Stimulated activated naive CD4-positive, alpha-beta T cell treated with Interleukin-2 at 50 U/mL for 16 hours (primary cell): ENCODE measurements at places on chromosomes 6 and 20.

GRCh38 chr6:112054001-112054400 is at the start of gene CCN6:
TSS of gene CCN6 (plus strand) at chr6:112054104. CDS start at chr6:112054358, 254 bp downstream.
- no peak for DNase-seq

DNA sequence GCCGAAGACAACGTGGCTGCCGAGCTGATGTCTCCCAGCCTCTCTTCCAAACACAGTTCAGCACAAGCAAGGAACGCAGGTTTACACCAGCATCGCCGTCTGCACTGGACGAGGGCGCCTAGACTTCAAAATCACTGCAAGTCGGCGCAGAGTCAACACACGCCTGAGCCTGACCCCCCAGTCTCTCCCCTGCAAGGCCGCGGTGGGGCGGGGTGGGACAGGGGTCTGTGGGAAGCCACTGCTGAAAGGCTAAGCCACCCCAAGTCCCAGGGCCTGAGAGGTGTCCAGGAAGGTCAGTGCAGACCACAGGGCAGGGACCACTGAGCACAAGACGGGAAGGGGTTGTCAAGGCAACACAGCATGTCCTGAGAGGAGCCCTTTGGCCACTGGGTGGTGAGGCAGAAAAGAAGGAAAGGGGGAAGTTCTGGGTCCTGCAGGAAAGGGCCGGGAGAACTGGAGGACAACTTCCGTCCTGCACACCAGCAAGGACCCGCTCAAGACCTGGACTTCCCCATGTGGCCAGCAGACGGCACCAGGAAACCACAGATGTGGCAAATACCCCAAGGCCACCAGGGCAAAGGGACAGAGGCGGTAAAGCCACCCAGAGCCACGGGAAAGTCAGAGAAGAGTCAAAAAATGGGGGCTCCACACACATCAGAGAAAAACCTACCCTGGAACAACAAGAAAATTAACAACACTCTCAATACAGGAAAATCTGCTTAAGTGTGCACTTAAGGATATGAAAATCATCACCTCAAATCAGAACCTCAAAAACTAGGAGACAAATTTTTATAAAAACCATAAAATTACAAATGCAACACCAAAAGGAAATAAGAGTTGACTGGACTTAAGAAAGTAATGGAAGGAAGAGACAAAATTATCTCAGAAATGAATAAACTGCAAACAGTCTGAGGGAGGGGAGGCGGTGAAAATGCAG is 84.8 kb downstream of the TAF4 start:
- no peak for DNase-seq

- no peak for DNase-seq
Observed at GRCh38 chr6:45643126-45643525, 265.4 kb upstream of the SUPT3H start.

- no peak for DNase-seq
Observed at GRCh38 chr20:39103305-39103704, 141.2 kb downstream of the DHX35 start.

- DNase-seq, result no peak
Observed at GRCh38 chr6:9204171-9204570, 768.8 kb upstream of the SLC35B3 start.

DNA sequence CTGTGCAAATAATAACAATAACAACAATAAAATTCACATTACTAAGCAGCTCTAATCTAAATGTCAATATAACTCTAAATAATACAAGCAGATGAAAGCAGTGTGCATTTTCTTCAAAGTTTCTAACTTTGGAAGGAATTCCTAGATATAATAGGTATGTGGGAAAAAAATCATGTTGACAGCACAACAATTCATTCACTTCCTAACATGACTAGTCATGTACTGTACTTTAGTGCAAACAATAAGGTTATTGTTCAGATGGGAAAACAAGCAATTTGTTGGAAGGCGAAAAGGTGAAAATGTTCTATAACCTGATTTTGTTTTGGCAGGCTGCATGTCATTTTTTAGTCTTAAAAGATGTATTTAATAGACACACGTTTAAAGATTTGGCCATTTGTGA is 484.3 kb upstream of the JAG1 start:
- DNase-seq, result no peak

- peak; percentile 8 for DNase-seq
Observed at GRCh38 chr6:3324262-3324942, 65.7 kb downstream of the PSMG4 start.

DNA sequence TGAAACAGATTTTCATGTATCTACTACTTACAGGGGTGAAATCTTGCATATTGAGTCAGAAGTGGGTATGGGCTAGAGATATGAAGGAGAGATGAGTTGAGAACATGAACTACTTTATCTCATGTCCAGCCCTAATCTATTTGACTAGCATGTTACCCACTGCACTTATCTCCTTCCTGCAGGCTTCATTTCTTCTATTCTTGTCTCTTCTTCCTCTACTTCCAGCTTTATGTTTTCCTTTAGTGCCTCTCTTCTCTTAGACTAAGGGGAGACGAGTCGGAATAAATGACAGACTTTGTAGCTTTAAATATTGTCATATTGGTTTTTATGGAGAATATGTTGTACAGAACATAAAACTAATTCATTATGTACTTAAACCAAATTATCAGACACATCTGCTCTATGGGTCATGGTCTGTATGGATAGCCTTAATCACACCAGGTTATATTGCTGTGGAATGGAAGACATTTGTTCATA is 5.3 kb downstream of the RAB32 start:
- DNase-seq, result no peak

DNA sequence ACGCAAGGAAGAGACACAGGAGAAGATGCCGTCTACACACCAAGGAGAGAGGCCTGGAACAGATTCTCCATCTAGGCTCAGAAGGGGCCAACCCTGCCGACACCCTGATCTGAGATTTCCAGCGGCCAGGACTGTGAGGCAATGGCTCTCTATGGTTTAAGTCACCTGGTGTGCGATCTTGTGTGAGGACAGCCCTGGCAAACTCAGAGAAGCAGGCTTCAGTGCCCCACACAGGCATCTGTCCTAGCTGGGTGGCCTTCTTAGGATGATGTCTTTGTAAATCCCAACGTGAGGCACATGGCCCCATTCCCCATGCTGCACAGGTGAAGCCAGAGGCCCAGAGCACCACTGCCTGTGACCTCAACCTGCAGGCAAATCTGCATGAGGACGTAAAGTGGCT is 87.6 kb upstream of the FRMD1 start:
- no peak for DNase-seq

DNA sequence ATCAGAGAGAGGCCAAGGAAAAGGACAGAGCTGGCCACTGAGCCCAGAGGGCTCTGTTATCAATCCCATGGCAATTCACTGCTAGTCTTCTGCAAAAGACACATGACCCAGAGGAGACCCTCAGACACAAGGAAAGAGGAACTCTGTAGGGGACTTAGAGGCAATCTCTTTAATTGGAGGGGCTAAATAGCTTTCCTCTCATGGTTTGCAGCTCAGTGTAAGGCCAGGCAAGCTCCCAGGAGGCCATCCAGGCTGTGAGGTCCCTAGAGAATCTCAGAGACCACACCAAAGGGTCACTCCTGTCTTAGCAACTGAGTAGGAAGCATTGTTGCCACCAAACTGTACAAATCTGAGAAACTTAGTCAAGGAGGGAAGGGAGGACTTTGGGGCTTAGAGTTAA is 10.0 kb upstream of the HLA-DOA start:
- no peak for DNase-seq

- DNase-seq, result no peak
Observed at GRCh38 chr6:70706491-70707123, 38.9 kb downstream of the SMAP1 start.

DNA sequence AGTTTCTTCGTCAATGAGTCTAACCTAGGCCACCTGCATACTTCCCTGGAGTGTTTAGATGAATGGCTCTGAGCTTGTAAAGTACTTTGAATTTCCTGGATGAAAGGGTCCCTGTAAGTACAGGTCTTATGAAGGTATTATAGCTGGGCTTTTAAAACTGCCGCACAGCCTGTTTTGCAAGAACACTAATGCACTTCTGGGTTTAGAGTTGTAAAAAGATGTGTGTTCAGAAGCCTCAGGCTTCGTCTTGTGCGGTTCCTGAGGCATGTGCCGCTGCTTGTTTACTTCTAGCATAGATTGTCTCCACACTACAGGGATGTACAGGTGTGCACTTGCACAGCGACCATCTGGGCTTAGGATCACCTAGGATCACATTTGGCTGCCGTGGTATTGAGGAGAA is 324.5 kb downstream of the SOX4 start:
- DNase-seq, result no peak

DNA sequence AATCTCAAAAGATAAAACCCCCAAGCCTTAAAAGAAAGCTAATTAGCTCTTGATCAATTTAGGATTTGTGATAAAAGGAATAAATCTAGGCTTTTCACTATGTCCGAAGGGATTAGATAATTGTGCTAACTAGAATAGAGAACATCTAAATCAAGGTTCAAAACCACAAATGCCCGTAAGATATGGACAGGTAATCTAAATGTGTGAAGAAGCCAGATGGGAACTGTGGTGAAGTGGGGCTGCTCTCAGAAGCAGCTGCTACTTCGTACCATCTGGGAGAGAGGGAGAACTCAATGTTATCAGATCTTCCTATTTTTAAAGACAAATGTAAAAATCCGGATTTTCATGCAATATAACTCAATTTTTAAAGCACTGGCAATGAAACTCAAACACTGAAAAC is 44.2 kb downstream of the NCOA6 start:
- DNase-seq, result no peak

DNA sequence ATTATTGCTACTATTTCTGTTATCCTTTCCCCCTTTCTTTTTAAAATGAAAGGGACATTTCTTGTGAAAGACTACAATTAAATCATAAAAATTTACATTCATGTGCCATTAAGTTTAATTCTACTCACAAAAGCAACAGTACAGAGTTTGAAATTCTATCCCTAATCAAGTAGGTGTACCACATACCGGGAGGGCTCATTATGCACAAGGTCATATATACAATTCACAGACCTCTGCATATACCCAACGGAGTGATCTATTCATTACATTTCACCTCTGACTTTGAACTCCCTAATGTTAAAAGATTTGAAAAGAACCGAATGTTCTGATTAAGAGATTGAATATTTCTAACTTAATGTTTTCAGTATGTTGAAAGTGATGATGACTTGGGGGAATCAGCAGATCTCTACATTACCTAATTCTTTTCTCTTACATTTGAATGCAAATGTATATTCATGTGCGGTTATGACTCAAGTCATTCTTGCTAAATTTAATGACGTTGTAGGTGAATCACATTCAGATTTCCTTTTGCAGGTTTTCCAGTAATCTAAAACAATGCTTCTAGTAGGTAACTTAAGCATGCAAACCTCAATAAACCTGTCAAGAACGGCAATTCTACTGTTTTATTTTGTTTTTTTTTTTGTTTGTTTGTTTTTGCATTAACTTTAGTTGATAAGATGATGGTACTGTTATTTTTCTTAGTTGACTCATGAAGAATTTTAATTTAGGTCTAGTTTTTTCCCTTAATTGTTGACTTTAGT is 7.3 kb downstream of the EYA4 start:
- no peak for DNase-seq

- DNase-seq, result no peak
Observed at GRCh38 chr6:133242637-133243585, 1.8 kb downstream of the EYA4 start.

- no peak for DNase-seq
Observed at GRCh38 chr20:21323640-21324039, 20.5 kb downstream of the XRN2 start.

GRCh38 chr20:17505636-17506517 is 25.3 kb downstream of the BFSP1 start:
- peak; percentile 49 for DNase-seq

DNA sequence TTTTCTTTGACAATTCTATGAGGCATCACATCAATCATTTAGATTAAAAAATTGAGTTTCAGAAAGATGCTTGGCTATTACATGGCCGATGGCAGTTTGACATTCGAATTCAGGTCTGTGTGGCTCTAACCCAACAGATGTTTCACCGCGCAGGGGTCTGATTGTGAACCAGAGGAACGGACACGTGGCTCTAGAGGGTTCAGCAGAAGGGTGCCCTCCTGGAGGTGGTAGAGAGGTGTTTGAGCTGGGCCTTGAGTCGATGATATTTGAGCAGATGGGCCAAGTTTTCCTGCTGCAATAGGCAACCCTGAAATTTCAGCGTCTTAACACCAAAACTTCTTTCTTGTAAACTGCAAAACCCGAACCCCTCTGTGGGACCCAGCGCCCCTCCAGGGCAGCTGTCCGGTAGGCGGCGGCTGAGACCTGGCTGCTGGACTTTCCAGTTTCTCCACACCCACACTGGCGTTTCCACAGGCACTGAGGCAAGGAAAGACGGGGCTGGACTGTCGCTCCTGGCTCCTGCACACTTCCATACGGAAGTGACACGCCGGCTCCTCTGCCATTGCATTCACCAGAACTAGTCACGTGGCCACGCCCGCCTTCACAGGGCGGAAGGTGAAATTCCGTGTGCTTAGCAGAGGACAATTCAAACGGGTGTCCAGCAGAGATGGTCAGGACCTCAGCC is 11.3 kb upstream of the AFDN start:
- DNase-seq, result no peak
